ENCODE measurements at places on chromosomes 4 and X. TPM values are rescaled to one million over a fixed set of nuclear protein-coding genes. Genes with fewer than 3 reads are reported as not detected.

The GLRA2 gene
- not detected for total RNA-seq

DNA sequence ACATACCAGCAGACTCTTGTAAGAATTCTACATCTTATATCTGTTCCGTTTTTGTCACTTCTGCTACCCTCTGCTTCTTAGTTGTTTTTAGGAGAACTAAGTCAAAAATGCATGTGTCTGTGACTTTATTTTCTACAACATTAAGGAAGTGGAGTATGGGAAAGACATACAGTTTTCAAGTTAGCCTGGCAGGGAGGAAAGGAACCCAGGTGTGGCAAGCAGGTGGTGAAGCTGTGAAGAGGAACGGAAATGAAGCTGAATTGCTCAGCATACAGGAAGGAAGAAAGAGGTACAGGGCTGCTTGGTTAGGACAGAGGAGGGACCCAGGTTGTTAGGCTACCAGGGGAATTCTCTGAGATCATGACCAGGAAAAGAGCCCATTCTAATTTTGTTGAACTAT is 9.4 kb downstream of the GPRIN3 start:
- H3K27me3 ChIP-seq: no peaks in the 10 kb centered on the region
- H3K4me3 ChIP-seq: no peak overlapping the region
- H3K27ac ChIP-seq: peak overlapping the region; percentile 54
- H3K4me1 ChIP-seq: peaks cover 85% of the 10 kb centered on the region

- H3K4me1 ChIP-seq: no peaks in the 10 kb centered on the region
- H3K27me3 ChIP-seq: no peaks in the 10 kb centered on the region
- H3K27ac ChIP-seq: no peak overlapping the region
These were observed 3.0 kb downstream of the IL2 start for GRCh38 chr4:122453384-122453995.

GRCh38 chr4:102168580-102168979 is 176.7 kb downstream of the SLC39A8 start:
- H3K27me3 ChIP-seq: no peaks in the 10 kb centered on the region
- no peak overlapping the region for H3K4me3 ChIP-seq
- no peaks in the 10 kb centered on the region for H3K36me3 ChIP-seq
- no peaks in the 10 kb centered on the region for H3K4me1 ChIP-seq
- DNase-seq: no peak

DNA sequence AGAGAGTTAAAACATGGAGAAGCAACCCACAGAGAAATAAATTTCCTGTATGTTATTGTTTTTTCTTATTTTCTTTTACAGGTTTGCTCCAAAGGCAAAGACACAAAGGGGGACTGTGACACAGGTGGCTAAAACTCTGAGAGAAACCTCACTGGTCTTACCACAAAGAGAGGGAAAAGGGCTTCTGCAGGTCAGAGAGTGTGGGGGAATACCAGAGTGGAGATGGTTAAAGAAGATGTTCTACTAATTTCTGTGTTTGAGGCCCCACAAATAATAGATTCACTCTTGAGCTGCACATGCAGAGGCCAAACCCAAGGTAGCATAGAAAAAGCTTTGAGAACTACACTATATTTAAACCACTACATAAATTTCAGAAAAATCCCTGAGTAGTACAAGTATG is 151.3 kb downstream of the GABRA3 start:
- no peaks in the 10 kb centered on the region for H3K27me3 ChIP-seq
- H3K27ac ChIP-seq: no peak overlapping the region
- no peak overlapping the region for H3K4me3 ChIP-seq
- DNase-seq: no peak
- H3K36me3 ChIP-seq: no peaks in the 10 kb centered on the region

DNA sequence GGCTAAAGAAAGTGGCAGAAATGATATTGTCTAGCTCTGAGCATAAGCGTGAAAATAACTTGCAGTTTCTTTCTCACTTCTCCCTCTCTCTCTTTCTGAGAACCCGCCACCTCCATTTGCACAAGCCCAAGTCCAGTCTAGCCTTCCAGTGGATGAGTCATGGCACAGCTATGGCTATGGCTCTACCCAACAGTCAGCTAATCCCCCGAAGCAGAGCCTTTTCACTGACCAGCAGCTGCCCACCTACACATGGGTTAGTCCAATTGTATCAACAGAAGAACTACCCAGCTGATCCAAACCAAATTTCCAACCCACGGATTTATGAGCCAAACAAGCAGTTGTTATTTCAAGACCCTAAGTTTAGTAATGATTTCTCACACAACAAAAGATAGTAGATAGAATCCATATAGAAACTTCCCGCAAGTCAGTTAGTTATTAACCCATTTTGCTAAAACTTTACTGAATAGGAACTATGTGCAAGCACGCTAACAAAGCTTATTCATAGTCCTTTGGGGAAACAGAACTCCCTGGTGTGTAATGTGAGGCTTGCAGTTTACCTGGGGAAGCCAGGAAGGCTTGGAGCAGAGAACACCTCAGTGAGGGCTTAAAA is 282.3 kb downstream of the INPP4B start:
- no peaks in the 10 kb centered on the region for H3K36me3 ChIP-seq
- H3K27me3 ChIP-seq: no peaks in the 10 kb centered on the region
- no peak for DNase-seq
- peaks cover 6% of the 10 kb centered on the region for H3K4me1 ChIP-seq
- no peak overlapping the region for H3K27ac ChIP-seq

DNA sequence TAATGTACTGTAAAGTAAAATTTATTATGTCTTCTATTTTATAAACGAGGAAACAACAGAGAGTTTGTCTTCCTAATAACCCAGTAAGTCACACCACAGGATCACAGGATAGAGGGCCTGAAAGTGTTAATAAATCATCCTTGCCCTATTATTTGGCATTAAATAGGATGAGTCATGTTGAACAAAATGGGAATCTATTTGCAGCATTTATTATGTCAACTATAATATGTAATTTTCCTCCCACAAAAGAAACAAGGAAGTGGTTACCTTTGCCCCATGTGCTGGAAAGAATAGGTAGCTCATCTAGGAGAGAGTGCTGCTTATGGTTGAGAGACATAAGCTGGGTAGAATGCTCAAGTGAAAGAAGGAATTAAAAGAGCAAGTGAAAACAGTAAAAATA is 237.6 kb upstream of the NDST3 start:
- DNase-seq: no peak
- H3K36me3 ChIP-seq: no peaks in the 10 kb centered on the region
- no peak overlapping the region for H3K27ac ChIP-seq
- H3K4me3 ChIP-seq: no peak overlapping the region
